Activated gamma-delta T cell (primary cell): ENCODE measurements at places on chromosomes 2 and 18.

DNA sequence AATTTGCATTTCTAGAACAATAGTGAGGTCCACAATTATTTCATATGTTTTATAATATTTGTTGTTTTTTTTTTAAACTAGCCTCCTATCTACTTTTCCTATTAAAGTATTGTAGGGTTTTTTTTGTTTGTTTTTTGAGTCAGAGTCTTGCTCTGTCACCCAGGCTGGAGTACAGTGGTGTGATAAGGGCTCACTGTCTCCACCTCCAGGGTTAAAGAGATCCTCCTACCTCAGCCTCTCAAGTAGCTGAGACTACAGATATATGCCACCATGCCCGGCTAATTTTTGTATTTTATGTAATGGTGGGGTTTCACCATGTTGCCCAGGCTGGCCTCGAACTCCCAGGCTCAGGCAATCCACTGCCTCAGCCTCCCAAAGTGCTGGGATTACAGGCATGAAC is 122.5 kb downstream of the SLC39A10 start:
- DNase-seq, result no peak

DNA sequence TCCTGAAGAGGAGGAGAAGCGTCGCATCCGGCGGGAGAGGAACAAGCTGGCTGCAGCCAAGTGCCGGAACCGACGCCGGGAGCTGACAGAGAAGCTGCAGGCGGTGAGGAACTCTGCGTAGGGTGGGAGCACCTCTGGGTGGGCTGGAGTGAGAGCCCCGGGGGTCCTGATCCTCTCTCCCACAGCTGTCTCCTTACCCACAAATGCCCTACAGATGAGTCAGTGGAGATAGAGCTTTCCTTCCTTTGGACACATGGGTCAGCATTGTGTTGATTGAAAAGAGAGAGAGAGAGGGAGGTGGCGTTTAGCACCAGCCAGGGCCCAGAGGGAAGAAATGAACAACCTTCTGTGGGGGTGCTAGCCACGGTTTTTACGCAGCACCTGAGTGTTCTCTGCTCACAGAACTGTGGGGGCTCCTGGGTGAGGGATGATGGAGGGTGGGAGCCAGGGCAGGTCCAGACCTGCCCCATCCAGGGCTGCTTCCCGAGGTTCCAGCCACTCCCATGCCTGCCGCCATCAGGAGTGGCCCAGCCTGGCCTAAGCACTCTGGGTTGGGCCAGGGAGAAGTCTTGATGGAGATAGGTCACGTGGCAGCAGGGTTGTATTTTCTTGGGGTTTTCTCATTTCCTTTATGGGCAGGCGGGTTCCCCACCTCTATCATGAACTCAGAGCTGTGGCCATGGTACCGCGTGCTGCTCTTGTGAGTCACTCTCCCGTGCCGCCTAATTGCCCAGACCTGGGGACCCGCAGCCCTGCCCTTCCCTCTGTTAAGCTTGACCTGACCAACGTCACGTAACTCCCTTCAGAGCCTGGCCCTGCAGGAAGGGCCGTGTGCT is 16.3 kb downstream of the FOSL2 start:
- peak; percentile 49 for DNase-seq

GRCh38 chr2:16291226-16291625 is 350.9 kb downstream of the MYCN start:
- no peak for DNase-seq

DNA sequence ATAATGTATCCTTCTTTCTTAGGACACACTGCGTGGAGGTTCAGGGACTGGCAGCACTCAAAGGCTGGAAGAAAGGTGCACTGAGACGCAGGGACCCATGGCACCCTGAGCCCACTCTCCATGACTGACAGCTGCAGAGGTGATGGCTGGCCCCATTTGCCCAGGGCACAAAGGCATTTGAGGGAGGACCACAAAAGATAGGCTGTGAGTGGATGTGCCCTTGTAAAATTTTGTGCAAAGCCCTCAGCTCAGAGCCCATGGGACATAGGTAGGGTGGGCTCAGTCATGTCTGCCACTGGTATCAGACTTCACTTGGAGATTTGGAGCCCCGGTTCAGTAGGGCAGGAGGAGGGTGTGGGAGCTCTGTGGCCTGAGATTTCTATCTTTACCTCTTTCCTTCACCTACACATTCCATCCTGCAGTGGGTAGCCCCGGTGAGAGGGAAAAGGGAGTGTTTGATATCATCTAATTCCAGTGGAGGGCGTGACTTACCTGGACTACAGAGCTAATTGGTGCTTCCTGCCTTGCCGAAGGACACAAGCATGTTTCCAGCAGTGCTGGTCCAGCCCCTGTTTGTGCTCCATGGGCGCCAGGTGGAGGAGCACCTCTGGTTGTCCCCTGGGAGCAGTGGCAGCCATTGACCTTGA is 312.2 kb downstream of the EN1 start:
- no peak for DNase-seq

DNA sequence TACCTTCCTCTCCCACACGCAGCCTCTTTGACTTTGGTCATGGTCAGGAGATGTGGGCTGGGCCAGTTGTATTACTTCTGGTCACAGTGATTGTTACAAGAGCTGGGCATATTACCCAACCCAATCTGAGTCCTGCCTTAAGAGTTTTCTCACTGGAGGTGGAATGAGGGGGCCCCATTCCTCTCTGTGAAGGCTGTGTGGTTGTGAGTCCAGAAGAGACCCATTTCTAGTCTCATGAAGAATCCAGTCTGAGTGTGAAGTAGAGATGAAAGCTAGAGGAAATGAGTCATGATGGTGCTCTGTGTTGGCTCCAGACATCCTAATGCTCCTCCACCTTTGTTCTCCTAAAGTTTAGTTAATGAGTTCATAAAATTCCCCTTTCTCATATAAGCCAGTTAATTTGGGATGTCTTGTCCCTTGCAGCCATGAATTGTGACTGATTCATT is 50.8 kb upstream of the RASGRP3 start:
- DNase-seq, result no peak

DNA sequence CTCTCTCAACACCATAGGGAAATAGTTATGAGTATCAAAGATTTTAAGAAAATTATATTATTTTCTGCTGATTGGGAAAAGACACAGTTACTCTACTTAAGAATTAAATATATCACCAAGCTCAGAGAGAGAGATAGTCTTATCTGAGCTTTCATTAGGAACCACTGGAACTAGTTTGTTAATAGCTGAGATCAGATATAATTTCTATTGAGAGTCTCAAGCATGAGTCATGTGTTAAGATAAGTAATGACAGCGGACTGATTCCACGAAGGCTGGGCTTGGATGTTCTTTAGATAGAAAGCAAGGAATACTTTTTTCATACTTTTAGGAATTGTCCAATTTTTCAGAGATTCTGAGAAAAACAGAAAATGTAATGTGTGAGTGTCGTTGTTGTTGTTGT is 44.4 kb upstream of the RBM44 start:
- no peak for DNase-seq

DNA sequence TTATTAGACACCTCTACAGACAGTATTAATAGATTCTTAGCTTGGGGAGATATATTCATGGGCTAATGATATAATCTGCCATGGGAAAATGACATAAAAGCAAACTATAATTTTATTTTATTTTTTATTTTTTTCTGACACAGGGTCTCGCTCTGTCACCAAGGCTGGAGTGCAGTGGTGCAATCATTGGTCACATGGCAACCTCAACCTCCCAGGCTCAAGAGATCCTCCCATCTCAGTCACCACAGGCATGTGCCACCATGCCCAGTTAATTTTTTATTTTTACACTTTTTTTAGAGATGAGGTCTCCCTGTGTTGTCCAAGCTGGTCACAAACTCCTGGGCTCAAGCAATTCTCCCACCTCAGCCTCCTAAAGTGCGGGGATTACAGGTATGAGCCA is 39.3 kb downstream of the RTN4 start:
- no peak for DNase-seq

GRCh38 chr2:120343433-120344105 is 2.4 kb upstream of the INHBB start:
- no peak for DNase-seq

GRCh38 chr18:45691816-45692179 is 32.2 kb upstream of the SLC14A1 start:
- no peak for DNase-seq

DNA sequence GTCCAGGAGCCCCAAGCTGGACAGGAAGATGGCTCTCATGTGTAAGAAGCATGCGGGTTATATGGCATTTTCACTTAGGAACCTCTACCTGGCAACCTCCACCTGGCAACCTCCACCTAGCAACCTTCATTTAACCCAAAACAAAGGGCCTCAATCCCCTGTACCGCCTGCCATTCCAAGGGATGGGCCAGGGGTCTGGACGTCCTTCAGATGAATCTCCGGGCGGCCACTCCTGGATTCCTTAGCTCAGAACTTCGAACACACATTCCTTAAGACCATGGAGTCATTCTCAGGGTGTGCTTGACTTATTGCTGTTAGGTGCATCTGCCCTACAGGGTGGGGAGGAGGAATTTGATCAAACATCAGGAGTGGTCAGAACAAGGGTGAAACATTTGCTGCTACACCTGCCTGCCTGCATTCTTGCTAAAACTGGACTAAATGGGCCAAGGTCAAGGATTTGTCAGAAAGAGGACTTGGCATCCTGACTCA is 277.6 kb downstream of the PHLPP1 start:
- DNase-seq, result no peak

GRCh38 chr2:47034973-47035609 is 119.5 kb upstream of the MCFD2 start:
- no peak for DNase-seq

DNA sequence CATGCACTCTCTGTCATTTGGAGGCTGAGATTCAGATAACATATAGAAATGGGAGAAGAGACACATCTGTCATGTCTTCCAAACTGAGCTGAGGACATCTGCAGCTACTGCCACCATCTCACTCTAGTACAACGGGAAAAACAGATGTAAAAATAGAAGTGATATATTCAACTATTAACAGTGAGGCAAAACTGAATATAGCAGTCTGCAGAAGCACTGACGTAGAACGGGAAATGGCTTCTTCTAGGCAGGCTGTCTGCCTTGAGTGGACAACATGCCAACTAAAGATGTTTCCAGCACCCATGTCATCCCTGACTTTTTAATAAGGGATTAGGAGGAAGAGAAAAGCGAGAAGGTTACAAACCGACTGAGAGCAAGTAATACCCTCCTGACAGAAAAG is 51.6 kb downstream of the MRPL33 start:
- DNase-seq, result no peak

DNA sequence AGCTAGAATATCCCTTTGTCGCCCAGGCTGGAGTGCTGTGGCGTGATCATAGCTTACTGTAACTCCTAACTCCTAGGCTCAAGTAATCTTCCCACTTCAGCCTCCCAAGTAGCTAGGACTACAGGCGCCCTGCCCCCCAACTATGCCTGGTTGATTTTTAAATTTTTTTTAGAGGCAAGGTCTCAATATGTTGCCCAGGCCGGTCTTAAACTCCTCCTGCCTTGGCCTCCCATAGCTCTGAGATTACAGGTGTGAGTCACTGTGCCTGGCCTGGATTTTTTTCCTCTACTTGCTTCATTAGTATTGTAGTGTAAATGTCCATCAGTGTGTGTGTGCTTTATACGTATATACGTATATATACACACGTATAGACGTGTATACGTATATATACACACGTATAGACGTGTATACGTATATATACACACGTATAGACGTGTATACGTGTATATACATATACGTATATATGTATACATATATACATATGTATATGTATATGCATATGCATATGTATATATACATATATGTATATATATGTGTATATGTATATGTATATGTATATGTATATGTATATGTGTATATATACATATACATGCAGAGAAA is 124.4 kb downstream of the DIS3L2 start:
- no peak for DNase-seq

- DNase-seq, result no peak
These were observed 14.3 kb downstream of the IKZF2 start for GRCh38 chr2:213137064-213137463.

DNA sequence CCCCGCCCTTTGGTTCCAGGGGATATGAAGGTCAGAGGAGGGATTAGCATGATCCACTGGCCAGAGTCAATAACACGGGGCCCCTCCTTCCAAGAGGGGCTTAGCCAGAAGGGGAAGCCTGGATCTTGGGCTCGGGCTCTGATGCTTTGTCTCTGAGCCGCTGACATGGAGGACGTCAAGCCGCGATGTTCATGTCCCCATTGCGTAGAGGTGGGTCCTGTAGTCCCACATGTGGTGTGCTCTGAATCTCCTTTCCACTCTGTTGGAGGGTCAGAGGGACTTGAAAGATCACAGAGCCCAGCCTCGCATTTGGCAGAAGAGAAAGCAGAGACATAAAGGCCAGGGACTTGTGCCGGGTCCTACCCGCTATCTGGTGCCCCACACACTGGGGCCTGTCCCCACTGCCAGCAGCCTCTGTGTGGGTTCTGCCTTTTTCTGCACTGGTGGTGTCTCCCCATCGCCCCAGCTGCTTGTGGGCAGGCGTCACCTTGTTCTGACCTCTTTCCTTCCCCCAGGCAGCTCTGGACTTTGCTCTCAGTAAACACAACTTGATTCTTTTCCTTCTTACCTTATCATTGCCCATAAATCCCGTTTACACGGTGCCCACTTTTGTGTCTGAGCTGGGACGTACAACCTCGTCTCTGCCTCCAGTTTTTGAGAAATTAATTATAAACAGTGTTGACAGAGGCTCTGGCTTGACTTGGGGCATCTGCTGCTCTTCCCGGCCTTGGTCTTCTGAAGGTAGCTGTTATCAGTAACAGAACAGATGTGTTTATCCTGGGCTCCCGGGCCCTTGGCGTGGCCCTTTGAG is 48.8 kb downstream of the SH3BP4 start:
- no peak for DNase-seq

DNA sequence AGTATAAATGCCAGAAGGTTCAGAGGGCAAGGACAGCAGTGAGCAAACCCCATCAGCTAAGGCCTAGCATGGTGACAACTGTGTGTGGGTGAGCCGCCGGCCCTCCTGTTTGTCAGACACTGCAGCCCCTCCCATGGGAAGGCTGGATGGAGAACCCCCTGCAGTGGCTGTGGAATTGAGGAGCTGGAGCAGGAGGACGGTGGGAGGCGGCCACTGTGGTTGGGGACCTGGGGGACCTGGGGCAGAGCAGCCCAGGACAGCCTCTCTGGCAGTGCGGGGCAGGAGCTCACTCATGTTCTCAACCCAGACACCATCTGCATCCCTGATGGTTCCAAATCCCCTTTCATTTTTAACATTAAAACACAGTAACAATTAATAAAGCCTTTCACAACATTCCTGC is 68.8 kb downstream of the TSHZ1 start:
- DNase-seq, result no peak

DNA sequence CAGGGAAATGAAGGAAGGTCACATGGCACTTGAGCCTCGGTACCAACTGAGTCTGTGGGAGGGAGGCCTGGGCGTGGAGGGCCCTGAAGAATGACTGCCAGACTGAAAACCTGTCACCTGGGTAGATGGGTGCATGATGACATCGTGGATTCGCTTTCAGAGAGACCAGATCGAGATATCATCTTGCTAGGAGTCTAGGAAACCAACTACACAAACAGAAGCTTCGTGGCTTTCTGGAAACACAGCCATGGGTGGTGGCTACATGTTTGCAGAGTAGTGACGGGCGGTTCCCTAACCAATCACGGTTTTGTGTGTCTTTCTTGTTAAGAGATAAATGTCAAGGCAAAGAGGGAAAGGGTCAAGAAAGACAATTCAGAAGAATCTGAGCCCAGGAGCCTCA is 155.0 kb downstream of the EIPR1 start:
- DNase-seq, result no peak
